ENCODE measurements at places on chromosomes 16 and 17.

DNA sequence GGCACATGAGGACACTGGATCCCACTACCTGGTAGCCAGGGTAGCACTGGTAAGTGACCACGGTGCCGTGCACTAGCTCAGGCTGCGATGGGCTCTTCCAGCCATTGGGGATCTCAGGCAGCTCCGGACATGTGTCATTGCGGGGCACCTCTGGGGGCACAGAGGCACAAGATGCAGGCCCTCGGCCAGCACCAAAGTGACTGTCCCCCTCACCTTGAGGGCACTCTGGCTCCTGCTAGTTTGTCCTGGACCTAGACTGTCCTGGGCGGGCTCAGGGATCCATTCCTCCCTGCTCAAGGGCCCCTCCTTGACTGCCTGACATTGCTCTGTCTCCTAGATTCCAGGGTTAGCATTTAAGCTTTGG lies 6.7 kb upstream of the PHF12 start:
- no peak for DNase-seq

GRCh38 chr17:39118674-39119419 lies 32.6 kb downstream of the PLXDC1 start:
- DNase-seq, result no peak

DNA sequence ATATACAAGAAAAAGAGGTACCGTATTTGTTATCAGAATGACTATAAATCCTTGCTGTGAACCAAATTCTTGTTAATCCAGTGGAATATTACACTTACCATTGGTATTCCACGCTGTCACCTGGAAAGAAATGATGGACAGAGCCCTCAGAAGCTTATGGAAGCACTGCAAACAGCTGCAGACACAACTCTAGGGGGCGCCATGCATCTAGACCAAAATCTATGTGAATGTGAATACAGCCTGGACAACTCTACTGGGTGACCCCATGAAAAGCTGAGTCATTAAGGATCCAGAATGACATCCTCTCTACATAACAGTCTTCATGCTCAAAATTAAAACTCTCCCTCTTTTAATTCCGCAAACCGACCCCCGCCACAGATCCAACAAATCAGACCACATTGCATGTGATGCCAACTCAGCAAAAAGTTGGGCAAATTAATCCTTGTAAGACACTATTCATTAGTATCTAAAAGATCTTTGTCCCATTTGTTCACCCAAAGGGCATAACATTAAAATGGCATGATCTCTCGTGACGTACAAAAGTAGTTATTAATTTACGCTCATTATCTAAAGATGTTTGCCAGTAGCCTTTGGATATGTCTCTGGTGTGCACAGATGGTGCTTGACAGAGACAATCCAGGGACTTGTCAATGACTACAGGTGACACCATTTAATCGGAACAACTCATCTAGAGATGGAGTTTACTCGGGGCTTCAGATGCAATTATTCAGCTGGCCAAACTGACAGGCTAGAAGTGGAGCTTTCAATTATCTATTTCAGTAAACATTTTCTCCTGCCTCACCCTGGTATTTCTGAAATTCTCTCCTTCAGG lies 552.7 kb upstream of the PSMD7 start:
- DNase-seq, result no peak

GRCh38 chr17:27858621-27859305 lies 34.4 kb downstream of the LYRM9 start:
- no peak for DNase-seq

DNA sequence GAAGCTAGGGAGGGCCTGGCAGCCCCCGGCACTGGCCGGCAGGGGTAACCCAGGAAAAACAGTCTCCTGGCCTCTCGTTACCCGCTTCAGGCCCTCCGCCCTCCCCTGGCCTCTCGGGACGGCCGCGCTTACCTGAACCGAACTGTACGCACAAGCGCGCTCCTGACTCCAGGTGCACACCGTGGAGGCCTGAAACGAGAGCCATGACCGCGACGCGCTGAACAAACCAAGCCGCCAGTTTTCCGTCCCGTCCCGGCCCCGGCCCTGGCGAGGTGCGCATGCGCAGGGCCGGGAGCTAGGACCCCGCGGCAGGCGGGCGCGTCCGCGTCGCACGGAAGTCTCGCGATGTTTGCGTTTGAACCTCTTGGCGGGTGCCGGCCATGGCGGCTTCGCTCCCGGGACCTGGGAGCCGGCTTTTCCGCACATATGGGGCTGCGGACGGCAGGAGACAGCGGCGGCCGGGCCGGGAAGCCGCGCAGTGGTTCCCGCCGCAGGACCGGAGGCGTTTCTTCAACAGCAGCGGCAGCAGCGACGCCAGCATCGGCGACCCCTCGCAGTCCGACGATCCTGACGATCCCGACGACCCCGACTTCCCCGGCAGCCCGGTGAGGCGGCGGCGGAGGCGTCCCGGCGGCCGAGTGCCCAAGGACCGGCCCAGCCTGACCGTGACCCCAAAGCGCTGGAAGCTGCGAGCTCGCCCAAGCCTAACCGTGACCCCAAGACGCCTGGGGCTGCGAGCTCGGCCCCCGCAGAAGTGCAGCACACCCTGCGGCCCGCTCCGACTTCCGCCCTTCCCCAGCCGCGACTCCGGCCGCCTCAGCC lies at the start of gene HASPIN:
Gene HASPIN, plus strand, starts transcription at position 348 of the 822 bp plus-strand sequence. Its CDS starts 33 bp downstream, at position 381.
- DNase-seq, result peak; percentile 90

Data from EL (cell line).